ENCODE measurements at places on chromosomes 2 and 18.
A peak's percentile ranks its signal among the peaks of the same experiment; 100 is the strongest.

DNA sequence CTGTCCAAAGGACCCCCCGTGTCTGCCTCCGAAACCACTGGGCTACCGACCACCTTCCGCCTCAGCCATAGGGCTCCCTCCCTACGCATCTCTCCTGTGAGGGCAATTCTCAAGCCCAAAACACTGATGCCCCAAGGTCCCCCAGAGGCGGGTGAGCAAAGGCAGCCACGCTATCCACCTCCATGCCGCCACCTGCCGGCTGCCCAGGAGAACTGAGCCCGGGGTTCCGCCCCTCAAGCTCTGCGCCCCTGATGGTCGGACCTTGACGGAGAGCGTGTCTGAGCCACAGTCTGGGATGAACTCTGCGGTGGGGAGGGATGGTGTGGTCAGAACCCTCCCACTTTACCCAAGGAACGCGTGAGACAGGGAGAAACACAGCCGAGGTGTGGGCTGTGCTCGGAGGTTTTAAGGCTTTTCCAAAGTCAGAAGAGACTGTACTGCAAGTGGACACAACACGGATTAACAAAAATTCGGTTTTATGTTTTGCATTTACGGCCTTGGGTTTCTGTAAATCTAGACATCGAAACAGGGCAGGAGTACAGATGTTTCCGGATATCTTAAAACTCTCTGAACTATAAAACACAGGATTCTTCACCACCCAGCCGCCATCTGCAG lies 114.1 kb downstream of the ZNF516 start:
- DNase-seq, result peak; percentile 74

DNA sequence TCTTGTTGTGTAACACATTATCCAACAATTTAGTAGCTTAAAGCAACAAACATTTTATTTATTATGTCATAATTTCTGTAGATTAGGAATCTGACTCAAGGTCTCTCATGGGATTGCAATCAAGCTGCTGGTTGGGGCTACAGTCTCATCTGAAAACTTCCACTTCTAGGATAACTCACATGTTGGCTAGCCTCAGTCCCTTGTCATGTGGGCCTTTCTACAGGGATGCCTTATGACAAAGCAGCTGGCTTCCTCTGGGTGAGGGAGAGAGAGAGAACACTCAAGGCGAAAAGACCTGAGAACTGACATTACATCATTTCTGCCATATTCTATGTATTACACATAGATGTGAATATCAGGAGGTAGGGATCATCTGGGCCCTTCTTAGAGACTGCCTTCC lies 317.9 kb upstream of the VRK2 start:
- no peak for DNase-seq

DNA sequence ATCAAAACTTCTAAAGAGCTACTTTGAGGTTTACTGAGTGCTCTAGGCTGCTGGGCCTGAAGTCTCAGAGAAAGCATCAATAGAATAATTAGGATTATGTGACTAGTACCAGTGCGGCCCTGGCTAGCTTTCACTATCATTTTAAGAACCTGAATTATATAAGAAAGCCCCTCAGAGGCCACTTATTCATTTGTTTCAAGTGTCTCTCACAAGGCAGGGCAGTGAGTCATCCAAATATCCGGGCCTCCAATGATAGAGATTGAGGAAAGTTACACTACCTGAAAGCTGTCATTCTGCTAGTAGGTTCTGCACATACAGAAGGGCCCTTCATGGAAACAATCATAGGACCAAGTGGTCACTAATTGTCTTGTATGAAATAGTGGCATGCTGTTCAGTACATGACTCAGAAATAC lies 193.1 kb downstream of the L3MBTL4 start:
- no peak for DNase-seq

DNA sequence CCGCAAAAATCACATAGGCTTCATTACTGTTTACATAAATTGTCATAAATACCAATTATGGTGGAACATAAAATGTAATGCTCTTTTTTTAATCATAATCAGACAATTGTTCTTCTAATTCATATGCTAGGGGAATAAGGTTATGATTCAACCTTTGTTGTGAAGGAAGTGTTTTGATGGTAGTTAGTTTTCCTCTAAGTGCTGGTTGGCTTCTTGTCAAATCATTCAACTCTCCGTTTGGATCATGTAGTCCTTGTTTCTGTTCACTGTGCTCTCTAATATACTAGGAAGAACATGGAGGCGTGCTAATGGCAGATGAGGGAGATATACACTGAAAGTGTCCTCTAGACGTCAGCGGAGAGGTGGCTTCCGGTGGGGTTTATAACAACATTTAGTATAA lies 1938.0 kb upstream of the PIK3C3 start:
- DNase-seq, result no peak

DNA sequence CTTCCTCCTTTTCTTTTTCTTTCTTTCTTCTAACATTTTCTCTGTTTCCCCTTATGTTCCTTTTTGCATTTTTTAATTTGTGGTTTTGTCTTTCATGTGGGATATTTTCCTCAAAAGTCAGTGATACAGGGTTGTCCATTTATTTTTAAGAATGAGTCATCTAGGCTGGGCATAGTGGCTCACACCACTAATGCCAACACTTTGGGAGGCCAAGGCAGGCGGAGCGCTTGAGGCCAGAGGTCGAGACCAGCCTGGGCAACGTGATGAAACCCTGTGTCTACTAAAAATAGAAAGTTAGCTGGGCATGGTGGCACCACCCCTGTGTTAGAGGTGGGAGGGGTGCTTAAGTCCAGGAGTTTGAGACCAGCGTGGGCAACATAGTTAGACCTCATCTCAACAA lies 35.8 kb downstream of the KATNAL2 start:
- no peak for DNase-seq

- DNase-seq, result no peak
Measured at GRCh38 chr2:669323-669722, 7.9 kb downstream of the TMEM18 start.

GRCh38 chr2:159054032-159054334 lies 85.5 kb downstream of the TANC1 start:
- DNase-seq, result no peak

DNA sequence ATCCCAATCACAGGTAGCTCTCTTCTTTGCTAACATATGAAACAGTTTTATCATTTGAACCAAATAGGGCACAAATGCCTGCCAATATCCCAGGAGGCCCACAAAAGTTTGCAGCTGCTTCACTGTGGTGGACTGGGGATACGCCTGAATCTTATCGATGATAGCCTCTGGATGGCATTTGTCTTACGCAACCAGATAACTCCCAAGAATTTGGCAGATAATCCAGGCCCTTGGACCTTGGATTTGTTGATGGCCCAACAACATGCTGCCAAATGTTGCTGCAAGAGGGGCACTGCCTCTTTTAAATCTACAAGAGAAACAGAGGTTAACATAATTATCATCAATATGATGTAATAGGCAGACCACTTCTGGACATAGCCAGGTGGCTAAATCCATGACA lies 587.1 kb upstream of the LRRTM4 start:
- no peak for DNase-seq

DNA sequence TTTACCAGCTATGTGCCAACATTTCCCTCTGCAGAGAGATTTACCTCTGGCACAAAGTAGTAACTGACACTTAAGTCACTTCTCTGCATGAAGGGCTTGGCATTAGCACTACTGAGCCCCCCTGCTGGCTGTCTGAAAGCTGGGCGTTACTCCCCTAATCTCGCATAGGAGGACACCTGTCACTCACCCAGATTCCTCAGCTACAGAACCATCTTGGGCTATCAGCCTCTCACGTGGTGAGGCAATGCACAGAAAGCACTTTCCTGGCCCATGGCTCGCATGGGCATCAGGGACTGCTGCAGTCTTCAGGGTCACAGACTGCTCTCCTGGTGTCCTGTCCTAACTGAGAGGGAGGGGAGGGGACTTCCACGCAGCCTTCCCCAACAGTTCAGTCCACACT lies 12.0 kb downstream of the SERPINE2 start:
- no peak for DNase-seq
